ENCODE measurements at places on chromosomes 6 and 20. TPM values are rescaled to one million over a fixed set of nuclear protein-coding genes. Genes with fewer than 3 reads are reported as not detected.
A peak's percentile ranks its signal among the peaks of the same experiment; 100 is the strongest.

MEI4 gene
- 0.18 TPM for total RNA-seq

RNF182 gene
- total RNA-seq, result 4.4 TPM

PPP1R11 gene
- 27.7 TPM for total RNA-seq

PDYN gene
- total RNA-seq, result 0.14 TPM

CLPSL1 gene
- total RNA-seq, result 0.55 TPM

MEP1A gene
- 0.09 TPM for total RNA-seq

DNA sequence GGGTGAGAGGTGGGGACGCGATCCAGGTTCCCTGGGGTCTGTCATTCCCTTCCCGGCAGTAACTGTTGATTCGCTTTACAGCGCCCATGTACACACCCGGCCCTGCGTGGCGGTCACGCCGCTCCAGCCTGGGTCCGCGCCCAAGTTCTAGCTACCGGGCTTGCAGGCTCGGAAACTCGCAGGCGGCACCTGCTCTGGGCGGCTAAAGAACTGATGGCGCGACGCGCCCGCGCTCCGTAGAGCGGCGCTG is 1.4 kb upstream of the POU3F2 start:
- no peaks in the 10 kb centered on the region for H3K36me3 ChIP-seq
- H3K4me3 ChIP-seq, result peak overlapping the region; percentile 76
- no peak for DNase-seq
- H3K27ac ChIP-seq, result no peak overlapping the region
- H3K27me3 ChIP-seq, result peaks cover 97% of the 10 kb centered on the region
- H3K4me1 ChIP-seq, result peaks cover 64% of the 10 kb centered on the region

- H3K27ac ChIP-seq, result peak overlapping the region; percentile 57
- no peak overlapping the region for H3K4me3 ChIP-seq
- H3K27me3 ChIP-seq, result no peaks in the 10 kb centered on the region
- peak; percentile 36 for DNase-seq
Measured at GRCh38 chr6:134063966-134064445, 11.6 kb upstream of the SLC2A12 start.

DNA sequence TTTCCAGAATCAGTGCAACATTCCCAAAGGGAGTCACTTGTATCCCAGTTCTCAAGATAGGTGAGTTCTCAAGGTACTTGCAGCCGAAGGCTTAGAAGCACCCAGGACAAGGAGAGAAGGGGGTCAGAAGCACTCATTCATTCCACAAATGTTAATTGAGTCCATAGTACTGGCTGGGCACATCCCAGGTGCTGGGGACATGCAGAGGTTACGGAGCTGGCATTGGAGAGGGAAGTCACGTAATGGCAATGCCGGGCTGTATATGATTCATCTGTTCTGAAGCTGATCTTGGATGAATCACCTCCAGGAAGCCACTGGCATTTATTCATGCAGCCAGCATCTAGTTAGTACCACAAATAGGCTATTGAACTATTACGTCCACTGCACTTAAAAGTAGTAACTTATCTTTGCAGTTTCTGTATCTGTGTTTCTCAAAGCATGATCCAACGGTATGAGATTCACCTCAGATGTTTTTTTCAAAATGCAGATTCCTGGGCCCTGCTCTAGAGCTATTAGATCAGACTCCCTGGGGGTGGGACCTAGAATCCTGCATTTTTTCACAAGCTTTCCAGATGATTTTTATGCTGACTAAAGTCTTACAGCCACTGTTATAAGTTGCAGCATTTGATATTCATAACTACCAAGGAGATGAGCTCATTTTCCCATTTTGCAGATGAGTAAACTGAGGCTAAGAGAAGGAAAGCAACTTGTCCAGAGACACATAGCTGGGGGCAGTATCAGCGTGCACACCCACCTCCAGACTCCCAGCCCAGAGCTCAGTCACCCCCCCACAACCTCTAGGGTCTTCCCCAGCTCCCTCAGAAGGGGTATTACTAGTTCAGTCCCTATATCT is 44.1 kb upstream of the ID1 start:
- no peak for DNase-seq
- peaks cover 10% of the 10 kb centered on the region for H3K4me1 ChIP-seq
- no peak overlapping the region for H3K4me3 ChIP-seq
- H3K27me3 ChIP-seq, result no peaks in the 10 kb centered on the region

GRCh38 chr6:3789896-3790558 is 38.5 kb upstream of the PXDC1 start:
- H3K36me3 ChIP-seq, result no peaks in the 10 kb centered on the region
- DNase-seq, result no peak
- peaks cover 19% of the 10 kb centered on the region for H3K4me1 ChIP-seq
- H3K27me3 ChIP-seq, result no peaks in the 10 kb centered on the region
- no peak overlapping the region for H3K4me3 ChIP-seq

DNA sequence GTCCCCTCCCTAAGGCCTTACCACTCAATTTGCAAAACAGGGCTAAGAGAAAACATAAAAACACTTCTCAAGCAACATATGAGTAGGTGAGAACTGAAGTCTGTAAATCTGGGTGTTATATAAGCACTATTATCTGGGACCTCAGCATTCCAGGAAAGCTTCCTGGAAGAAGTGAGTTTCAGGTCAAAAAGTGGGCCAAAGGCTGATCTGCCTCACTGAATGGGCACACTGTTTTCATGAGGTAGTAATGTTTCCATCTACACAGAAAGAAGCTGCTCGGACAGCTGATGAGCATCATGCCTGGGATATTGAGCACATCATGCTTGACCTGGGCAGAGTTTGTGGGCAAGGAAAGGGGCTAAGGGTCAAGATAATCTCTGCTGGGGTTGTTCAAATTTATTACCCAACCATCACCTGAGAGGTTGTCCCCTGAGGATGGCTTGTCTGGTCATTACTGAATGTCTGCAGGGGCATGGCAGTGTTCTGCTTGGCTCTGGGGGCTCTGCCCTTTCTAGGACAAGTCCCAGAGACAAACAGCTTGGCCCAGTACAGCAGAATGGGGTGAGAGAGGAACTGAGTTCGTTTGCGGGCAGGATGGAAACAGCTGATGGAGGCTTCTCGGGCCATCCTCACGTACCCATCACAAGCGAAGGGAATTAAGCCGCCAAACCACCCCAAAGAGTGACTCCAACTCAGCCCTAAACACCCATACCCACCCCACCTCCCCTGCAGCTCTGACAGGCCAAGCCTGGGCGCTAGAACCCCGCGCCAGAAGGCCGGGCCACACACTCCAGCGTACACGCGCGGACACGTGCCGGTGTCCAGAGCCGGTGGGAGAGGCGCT is 1.2 kb upstream of the SYNJ2 start:
- no peak overlapping the region for H3K27ac ChIP-seq
- peak overlapping the region; percentile 68 for H3K4me3 ChIP-seq
- H3K36me3 ChIP-seq, result no peaks in the 10 kb centered on the region
- DNase-seq, result peak; percentile 36

- peaks cover 21% of the 10 kb centered on the region for H3K36me3 ChIP-seq
- no peaks in the 10 kb centered on the region for H3K27me3 ChIP-seq
- H3K27ac ChIP-seq, result no peak overlapping the region
- no peak overlapping the region for H3K4me3 ChIP-seq
- peaks cover under 1% of the 10 kb centered on the region for H3K4me1 ChIP-seq
Measured at GRCh38 chr20:25496968-25497401, 88.3 kb downstream of the NINL start.

DNA sequence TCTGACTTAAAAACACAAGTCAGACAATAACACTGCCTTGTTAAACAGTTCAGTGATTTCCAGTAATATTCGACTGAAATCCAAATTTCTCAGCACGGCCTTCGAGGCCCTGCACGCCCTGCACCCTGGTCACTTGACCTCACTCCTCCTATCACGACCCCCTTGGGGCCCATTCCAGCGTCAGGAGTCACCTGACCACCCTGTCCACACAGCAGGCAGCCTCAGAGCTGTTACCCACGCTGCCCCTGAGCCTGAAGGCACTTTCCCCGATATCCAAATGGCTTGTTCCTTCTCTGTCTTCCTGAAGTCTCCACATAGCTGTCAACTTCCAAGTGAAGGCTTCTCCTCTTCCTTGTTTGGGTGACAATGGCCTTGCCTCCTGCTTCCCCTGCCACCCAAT is 33.1 kb upstream of the SMOC2 start:
- no peak overlapping the region for H3K27ac ChIP-seq
- H3K4me3 ChIP-seq, result no peak overlapping the region
- no peak for DNase-seq
- no peaks in the 10 kb centered on the region for H3K4me1 ChIP-seq
- no peaks in the 10 kb centered on the region for H3K27me3 ChIP-seq
- H3K36me3 ChIP-seq, result no peaks in the 10 kb centered on the region

DNA sequence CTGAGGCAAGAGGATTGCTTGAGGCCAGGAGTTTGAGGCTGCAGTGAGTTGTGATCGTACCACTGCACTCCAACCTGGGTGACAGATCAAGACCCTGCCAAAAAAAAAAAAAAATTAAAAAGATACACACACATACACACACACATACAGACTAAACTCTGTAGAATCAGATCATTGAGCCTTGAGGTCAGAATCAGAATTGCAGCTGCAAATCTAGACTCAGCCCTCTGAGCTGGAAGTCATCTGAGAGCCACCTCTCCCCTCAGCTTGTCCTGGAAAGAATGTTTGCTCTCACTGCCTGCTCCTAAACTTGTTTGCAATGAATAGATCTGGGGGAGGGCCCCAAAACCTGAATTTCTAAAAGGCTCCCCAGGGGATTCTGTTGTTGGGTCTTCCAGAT is 41.4 kb upstream of the ANGPT4 start:
- H3K4me1 ChIP-seq, result peaks cover 2% of the 10 kb centered on the region
- H3K27ac ChIP-seq, result no peak overlapping the region
- no peaks in the 10 kb centered on the region for H3K36me3 ChIP-seq
- no peak for DNase-seq

GRCh38 chr20:62780696-62781095 is 15.6 kb upstream of the MRGBP start:
- no peaks in the 10 kb centered on the region for H3K36me3 ChIP-seq
- no peak overlapping the region for H3K27ac ChIP-seq
- no peaks in the 10 kb centered on the region for H3K27me3 ChIP-seq
- no peak for DNase-seq
- no peak overlapping the region for H3K4me3 ChIP-seq
- H3K4me1 ChIP-seq, result peaks cover 11% of the 10 kb centered on the region

DNA sequence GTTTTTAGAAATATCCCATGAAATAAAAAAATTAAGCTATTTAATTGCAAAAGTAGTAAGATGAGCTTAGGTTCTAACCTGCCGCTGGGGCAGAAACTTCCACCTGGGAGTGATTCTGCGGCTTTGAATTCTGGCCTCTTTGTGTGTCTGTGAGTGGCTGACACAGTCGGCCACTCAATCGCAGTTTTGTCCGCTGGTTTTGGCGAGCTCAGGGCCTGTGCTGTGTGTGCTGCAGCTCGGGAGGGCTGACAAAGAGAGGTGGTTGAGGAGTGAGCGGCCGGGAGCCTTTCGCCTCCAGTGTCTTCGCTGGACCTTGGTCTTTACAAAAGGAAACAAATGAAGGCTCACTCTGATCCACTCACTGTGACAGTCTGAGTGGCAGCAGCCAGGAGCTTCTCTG is 128.4 kb downstream of the TIAM2 start:
- no peak for DNase-seq
- H3K4me3 ChIP-seq, result no peak overlapping the region
- peaks cover 4% of the 10 kb centered on the region for H3K27me3 ChIP-seq
- peaks cover 59% of the 10 kb centered on the region for H3K4me1 ChIP-seq

DNA sequence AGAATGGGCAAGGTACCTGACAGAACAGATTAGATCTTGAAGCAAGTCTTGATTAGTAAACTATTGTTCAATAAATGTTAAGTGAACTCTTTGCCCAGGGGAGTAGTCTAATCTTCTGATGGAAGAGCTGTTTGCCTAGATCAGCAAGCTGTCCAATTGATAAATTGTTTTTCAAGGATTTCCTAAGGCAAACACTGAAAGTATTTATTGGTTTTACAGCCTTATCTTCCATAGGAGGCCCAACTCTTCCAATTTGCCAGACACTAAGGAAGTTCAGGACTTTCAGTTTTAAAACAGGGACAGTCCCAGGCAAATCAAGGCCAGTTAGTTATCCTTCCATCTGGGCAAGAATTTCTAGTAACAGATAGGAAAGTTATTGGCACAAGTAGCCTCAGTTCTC is 1.8 kb upstream of the C6orf163 start:
- DNase-seq, result no peak
- no peaks in the 10 kb centered on the region for H3K27me3 ChIP-seq
- no peaks in the 10 kb centered on the region for H3K36me3 ChIP-seq
- peaks cover 5% of the 10 kb centered on the region for H3K4me1 ChIP-seq
- no peak overlapping the region for H3K27ac ChIP-seq
- no peak overlapping the region for H3K4me3 ChIP-seq

DNA sequence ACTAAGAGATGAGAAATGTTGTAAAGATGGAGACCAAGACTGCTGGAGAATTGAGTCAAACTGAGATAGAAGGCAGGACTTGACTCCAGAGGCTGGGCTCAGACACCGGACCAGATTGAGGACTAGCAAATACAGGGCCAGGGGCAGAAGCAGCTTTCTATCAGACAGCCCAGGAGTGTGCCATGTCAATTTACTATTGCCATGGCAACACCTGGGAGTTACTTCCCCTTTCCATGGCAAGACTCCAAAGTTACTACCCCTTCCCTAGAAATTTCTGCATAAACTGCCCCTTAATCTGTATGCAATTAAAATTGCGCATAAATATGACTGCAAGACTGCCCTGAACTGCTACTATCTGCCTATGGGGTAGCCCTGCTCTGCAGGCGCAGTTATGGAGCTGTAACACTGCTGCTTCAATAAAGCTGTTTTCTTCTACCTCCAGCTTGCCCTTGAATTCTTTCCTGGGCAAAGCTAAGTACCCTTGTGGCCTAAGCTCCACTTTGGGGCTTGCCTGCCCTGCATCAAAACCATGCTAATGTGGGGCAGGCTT is 90.1 kb upstream of the EDN1 start:
- no peaks in the 10 kb centered on the region for H3K27me3 ChIP-seq
- H3K36me3 ChIP-seq, result no peaks in the 10 kb centered on the region
- H3K4me1 ChIP-seq, result peaks cover 10% of the 10 kb centered on the region
- DNase-seq, result no peak
- no peak overlapping the region for H3K4me3 ChIP-seq

GRCh38 chr20:55784036-55784435 is 221.3 kb downstream of the CBLN4 start:
- peaks cover 62% of the 10 kb centered on the region for H3K36me3 ChIP-seq
- no peaks in the 10 kb centered on the region for H3K4me1 ChIP-seq
- no peak overlapping the region for H3K4me3 ChIP-seq
- no peak for DNase-seq
- H3K27ac ChIP-seq, result no peak overlapping the region

- no peaks in the 10 kb centered on the region for H3K27me3 ChIP-seq
- no peak overlapping the region for H3K27ac ChIP-seq
- H3K4me3 ChIP-seq, result no peak overlapping the region
Measured at GRCh38 chr6:37036146-37036545, 30.7 kb downstream of the FGD2 start.

DNA sequence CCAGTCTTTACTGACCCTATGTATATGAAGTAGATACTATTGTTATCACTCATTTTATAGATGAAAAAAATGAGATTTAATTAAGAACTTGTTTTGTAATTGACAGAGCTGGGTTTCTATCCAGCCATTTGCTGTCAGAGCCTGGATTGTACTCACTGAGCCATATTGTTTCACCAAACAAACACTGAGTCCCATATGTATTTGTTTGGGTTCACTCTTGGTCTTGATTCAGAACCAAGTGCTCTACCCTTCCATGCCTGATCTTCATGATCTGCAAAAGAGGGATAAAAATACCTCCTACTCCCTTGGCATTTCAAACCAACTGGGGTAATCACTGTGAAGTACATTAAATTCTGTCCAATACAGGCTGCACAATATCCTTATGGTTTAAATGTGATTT is 52.4 kb downstream of the OPN5 start:
- no peaks in the 10 kb centered on the region for H3K4me1 ChIP-seq
- no peak overlapping the region for H3K27ac ChIP-seq
- H3K36me3 ChIP-seq, result no peaks in the 10 kb centered on the region

GRCh38 chr6:157571269-157571668 is 190.3 kb downstream of the ZDHHC14 start:
- no peak for DNase-seq
- no peaks in the 10 kb centered on the region for H3K27me3 ChIP-seq
- H3K27ac ChIP-seq, result no peak overlapping the region
- no peak overlapping the region for H3K4me3 ChIP-seq
- H3K36me3 ChIP-seq, result peaks cover 11% of the 10 kb centered on the region

All from WTC11 (cell line).